Cerebellum (tissue), 4 donors: ENCODE measurements at places on chromosomes 2 and 18.

DNA sequence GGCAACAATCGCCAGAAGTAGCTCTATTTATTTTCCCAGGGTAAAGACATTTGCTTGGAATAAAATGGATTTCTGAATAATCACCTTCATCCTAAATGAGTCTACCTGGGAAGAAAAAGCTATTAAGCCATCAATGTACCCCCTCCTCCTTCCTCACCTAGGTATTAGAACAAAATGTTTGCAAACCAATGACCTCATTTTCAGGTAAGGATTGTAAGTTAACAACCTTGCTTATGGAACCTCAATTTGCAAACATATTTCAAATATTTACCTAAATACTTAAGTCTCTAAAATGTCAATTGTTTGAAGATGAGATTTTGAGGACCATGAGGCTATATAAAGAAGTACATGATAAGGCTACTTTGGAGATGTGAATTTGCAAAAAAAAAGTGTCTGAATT, 43.9 kb downstream of the CAVIN2 start:
- DNase-seq, result no peak

DNA sequence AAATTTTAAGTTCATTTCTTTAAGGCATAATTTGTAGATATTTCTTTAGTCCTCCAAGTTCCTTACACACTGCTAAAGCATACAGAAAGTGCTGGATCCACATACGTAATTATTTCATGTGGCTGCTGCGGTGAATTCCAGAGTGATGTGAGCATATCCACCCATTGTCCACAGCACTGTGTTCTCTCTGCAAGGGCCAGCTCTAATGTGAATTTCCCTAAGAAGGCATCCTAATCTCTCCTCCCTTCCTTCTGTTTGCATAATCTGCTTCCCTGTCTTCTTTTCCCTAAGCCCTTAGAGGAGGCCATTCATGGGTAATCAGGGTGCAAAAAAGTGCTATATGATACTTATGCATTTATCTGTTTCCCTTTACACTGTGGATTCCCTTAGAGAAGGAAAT, 57.2 kb downstream of the COBLL1 start:
- DNase-seq, result no peak

GRCh38 chr18:70420146-70420898, 131.5 kb downstream of the SOCS6 start:
- DNase-seq, result no peak

DNA sequence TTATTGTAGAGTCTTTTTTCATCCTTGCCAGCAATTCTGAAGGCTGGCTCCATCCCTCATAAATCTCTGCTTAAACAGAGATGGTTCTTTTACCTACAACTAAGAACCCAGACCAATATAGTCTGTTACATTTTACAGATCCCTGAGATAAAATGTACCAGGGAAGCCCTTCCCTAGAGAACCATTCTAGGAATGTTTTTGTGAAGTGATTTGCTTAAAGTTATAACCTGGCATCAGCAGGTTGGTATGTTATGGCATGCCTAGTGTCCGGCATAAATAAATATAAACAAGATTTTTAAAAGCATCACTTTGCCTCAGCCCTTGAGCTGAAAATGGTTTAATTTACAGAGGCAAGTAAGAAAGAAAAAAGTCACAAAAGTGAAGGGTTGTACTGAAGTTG, 18.5 kb upstream of the NPAS2 start:
- no peak for DNase-seq

DNA sequence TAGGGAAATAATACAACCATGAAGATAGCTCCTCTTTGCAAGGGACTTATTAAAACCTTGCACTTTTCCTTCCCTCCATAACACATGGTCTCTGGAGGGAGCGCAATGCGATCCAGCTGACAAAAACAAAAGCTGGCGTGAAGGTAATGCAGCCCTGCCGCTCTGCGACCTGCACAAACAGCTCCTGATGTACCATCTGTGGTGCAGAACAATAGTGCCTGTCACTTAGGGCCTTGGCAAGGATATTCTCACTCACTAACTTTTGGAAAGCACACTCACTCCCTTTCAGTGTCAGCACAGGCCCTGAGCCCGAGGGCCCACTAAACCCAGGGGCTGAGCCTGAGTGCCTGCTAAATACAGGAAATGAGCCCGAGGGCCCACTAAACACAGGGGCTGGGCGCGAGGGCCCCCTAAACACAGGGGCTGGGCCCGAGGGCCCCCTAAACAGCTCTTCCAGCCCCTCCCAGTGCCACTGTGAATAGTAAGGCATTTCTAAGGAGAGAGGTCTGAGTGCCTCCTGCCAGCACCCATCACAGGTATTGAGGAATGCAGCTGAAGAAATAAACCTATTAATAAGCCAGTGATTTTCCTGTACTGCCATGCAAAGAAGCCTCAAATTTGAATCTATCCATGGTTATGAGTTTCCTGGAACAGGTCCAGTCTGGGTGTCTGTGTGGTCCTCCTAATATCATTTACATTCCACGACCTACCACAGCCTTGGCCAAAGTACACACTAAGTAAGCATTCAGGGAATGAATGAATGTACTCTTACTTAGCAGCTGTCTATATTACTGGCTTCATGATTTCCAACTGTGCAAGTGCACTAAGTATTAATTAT, 9.3 kb downstream of the L3MBTL4 start:
- no peak for DNase-seq

GRCh38 chr2:46690825-46691224, 211.5 kb downstream of the TMEM247 start:
- no peak for DNase-seq
